ENCODE measurements at places on chromosomes 7 and 10.

- DNase-seq: no peak
Measured at GRCh38 chr10:44913350-44914081, 2.4 kb downstream of the TMEM72 start.

DNA sequence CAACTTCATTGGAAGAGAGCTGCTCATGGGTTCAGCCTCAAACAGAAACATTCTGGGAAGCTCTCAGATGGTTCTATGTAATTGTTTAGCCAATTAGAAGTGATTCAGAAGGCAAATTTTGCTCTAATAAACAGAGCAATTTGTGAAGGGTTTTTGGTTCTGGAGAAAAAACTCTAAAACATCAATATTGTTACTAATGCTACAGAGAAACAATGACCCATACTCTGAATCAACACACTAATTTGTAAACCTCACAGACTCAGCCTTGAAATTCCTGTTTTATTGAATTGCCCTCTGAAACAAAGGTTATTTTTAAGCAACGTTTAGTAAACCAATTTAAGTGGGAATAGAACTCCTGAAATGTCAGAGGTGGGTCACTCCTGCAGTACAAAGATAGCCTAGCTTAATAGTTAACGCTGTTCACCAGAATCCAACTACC lies 171.6 kb upstream of the SVIL start:
- DNase-seq: no peak

DNA sequence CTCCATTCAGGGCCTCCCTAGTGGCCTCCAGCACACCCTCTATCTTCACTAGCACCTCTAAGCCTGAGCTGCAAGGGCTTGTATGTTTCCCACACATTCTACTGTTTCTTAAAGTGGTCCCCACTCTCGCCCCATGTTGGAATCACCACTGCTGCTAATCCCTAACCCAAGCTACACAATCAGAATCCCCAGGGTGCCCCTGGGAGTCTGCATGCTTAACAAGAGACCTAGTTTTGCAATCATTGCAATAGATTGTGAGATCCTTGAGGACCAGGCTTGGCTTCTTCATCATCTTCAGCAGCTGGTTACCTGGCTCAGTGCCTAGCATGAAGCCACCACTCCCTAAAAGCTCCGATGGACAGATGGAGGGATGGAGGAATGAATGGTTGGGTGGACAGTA lies 113.9 kb downstream of the MYOF start:
- DNase-seq: no peak

GRCh38 chr10:103667356-103667755 lies 173.9 kb downstream of the NEURL1 start:
- no peak for DNase-seq

DNA sequence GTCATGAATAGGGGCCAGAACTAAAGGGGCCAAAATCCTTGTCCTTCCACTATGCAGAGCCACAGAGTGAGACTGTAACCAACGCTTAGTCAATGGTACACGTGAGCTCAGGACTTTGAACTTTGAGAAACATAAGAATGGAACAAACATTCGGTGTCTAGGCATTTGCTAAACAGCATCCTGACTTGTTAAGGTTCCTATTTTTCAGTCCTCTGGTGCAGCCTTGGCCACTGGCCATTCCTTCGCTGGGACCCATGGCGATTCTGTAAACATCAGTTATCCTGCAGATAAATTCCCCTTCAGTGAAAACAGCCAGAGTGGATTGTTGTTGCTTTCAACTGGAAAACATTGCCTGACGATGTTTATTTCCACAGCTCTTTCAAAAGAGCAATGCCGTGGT lies 266.8 kb downstream of the SORCS1 start:
- DNase-seq: no peak

DNA sequence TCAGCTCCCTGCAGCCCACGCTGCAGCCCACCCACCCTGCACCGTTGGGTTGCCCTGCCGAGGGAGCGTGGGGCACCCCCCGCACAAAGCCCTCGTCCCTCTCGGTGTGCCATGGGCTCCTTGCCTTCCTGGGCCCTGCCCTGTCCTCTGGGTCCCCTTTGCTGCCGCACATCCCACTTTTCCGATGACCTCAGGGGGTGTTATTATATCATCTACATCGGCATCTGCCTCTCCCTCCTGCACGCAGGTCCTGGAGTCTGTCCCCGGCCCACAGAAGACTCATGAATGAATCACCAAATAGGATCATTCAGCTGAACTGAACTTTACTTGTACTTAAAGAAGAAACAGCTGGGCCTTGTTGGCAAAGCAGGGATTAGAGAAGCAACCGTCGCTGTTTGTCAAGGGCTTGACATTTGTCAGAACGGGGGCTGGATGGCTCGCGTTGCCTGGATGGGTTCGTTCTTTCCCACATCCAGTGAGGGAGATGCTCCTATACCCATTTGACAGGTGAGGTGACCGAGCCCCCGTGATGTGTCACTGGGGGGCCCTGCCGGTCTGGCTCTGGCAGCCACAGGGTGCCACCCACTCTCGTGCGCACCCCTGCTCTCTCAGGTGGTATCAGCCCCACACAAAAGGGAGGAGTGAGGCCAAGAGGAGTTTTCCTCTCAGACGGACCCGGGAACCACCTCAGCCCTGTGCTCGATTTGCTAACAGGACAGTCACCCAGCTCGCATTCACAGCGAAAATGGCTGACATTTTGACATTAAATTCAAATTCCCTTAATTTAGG lies 58.6 kb upstream of the EBF3 start:
- DNase-seq: no peak

GRCh38 chr7:102049765-102050164 lies 232.3 kb downstream of the CUX1 start:
- DNase-seq: no peak

GRCh38 chr10:75612904-75613684 lies 181.7 kb downstream of the LRMDA start:
- DNase-seq: no peak

DNA sequence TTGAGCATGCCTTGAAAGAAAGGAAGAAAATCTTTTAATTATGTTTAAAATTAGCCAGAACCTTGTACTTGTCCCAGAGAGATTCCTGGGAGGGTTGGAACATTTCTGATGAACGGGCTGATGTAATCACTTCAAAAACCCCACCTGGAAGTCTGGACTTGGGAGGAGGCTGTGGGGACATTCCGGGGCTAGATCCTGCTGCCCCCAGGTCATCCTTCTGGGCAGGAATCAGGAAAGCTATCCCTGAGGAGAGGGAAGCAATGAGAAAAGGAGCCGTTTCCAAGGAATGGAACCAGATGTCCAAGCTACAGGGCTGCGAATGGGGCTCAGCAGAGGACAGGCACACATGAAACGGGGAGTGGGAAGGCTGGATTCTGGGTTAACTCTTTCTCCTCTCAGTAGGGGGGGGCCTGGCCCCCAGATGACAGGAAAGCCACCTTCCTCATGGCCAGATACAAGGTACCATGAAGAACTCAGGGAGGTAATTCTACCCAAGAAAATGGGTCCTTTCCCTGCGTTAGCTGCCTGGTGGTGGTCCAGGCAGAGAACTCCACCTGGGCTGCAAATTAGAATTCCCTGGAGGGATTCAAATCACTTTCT lies 280.1 kb downstream of the TCF7L2 start:
- DNase-seq: no peak

GRCh38 chr7:10973942-10974911 lies 555 bp downstream of the PHF14 start:
- DNase-seq: no peak

- DNase-seq: no peak
Measured at GRCh38 chr10:19043431-19043830, 5.2 kb upstream of the MALRD1 start.

DNA sequence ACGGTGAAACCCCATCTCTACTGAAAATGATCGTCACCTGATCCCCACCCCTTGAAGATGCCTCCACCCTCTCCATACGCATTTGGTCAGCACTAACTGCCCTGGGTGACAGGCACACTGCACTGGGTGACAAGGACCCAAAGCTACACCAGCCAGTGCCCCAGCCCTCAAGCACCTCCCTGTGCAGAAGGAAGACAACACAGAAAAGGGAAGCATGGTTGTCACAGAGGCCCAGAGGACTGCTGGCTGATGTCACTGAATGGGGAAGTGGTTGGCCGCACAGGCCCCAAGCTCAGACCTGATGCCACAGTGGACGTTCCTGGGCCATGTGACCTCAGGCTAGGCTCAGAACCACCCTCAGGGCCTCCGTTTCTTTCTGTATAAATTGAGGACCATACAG lies 4.2 kb upstream of the PILRA start:
- no peak for DNase-seq

GRCh38 chr7:132756484-132756990 lies 180.3 kb upstream of the PLXNA4 start:
- DNase-seq: no peak

DNA sequence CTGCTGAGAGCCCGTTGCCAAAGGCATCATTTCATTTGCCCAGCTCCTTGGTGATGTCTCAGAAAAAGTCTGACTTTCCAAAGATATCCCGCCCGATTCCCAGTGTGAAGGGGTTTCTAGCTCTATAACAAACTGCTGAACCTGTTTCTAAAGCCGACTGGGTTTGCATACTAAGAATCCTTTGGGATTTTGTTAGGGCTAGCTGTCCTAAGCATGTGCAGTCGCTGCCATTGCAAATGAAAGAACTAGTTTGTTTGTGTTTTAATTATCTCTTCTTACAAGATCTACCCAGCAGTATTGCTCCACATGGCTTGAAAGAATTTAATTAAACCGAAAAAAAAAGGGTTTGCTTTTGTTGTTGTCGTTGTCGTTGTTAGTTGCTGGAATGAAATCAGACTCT lies 476.6 kb downstream of the GATA3 start:
- no peak for DNase-seq

DNA sequence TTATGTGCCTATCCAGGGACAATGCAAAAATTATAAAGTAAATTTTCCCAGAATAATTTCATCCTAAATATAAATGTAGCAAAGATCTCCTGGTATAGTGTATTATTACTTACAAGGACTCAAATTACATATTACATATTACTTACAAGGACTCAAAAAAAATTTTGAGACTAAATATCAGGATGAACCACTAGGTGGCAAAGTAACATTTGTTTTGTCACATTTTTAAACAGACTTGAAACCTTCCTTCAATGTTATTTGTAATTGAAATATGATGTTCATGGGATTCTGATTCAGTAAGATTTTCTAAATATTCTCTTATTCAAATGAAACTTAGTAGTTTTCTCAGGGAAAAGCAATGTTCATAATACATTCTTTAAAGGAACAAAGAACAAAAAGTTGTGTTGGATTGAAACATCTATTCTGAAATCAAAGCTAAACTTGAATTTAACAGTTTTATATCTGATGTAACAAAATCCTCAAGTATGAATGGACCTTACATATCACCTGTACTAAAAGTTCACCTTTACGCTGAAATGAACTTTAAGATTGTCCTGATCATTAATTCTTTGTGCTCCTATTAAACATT lies 74.3 kb upstream of the GNAI1 start:
- DNase-seq: no peak

GRCh38 chr7:99794585-99795502 lies 10.9 kb upstream of the CYP3A4 start:
- DNase-seq: no peak

DNA sequence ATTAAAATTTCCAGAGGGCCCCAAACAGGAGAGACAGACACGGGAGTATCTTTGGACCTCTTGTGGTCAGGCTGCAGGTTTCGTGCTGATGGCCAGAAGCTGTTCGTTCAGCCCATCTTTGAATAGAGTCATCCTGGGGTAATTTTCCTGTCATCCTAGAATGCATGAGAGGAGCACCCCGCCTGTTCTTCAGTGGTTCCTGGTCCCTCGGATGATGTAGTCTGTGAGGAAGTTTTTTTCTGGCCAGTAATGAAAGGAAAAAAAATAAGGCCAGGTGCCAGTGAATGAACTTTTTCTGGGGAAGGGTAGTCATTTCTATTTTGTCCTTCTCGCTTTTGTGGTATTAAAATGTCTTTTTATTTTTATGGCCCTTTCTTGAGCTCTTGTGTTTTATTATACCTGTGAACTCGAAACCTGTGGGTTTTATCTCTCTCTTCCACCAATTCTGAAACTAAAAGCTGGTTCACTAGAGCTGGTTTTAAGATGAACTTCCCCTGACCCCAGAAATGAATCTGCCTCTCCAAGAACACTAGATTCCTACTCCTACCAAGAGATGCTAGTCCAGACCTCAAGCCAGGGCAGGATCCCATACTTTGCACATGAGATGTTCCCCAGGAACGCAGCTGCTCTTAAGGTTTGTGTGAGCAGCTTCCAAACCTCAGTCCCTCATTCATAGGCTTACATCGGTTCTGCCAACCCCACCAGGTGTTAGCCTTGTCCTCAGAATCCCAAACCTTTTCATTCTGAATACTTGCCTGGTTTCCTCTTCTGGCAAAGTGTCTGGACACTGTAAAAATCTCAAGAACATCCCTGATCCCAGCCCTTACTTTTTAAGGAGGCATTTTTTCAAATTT lies 15.4 kb upstream of the MEST start:
- DNase-seq: no peak

GRCh38 chr7:94047956-94048355 lies 43.8 kb upstream of the BET1 start:
- DNase-seq: no peak

DNA sequence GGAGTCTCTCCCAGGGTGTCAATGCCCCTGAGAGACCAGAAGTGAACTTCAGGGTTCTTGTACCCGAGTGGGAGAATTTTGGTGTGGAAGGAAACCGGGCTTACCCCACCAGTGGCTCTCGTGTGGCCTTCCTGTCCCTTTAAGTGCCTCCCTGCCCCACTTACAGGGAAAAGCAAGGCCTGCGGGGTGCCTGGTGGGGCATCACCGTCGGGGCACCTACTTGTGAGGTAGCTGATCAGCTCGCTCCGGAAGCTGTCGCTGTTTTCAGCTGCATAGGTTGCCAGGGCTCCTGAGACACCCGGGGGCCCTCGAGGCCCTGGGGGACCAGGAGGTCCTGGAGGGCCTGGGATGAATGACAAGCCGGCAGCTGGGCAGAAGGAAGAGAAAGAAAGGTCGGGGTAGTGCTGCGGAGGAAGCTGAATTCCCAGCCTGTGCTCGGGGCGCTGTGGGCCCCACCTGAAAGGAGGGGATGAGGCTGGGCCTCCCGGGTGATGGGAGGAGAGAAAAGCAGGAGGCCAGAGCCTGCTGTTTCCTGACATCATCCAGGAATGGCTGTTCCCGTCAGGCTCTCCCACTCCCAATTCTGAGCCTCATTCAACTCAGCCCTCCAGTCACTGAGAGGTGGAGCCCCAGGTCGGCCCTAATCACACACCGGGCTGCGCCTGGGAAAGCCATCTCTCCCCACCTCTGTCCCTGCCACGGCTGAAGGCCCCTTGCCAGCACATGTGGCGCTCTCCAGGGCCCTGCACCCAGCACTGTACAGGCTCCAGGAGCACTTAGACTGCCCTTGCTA lies 51.1 kb downstream of the COL17A1 start:
- no peak for DNase-seq
